CD4-positive, alpha-beta memory T cell (primary cell): ENCODE measurements at places on chromosomes 2 and 18.

- no peak for DNase-seq
Observed at GRCh38 chr2:236787885-236788284, 218.3 kb downstream of the ACKR3 start.

GRCh38 chr2:231680992-231681852 lies 27.1 kb upstream of the PTMA start:
- DNase-seq = no peak

- DNase-seq = no peak
Observed at GRCh38 chr2:176111309-176111663, 4.2 kb downstream of the HOXD11 start.

- DNase-seq = no peak
Observed at GRCh38 chr2:215002500-215002899, 135.9 kb downstream of the ABCA12 start.

DNA sequence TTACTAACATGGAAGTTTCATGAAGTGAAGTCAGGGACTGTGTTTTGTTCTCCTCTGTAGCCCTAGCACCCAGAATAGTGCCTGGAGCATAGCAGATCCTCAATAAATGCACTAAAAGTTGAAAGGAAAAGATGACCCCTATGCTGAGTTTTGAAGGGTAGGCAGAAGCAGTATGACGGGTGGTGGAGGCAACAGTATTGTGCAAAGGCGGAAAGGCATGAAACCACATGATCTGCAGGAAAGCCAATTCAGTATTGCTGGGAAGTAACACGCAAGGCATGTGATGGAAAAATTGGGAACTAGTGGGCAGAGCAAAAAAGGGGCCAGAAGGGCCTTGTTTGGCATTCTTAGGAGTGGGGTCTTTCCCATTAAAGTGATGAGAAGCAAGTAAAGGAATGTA lies 23.1 kb downstream of the DTNB start:
- no peak for DNase-seq

DNA sequence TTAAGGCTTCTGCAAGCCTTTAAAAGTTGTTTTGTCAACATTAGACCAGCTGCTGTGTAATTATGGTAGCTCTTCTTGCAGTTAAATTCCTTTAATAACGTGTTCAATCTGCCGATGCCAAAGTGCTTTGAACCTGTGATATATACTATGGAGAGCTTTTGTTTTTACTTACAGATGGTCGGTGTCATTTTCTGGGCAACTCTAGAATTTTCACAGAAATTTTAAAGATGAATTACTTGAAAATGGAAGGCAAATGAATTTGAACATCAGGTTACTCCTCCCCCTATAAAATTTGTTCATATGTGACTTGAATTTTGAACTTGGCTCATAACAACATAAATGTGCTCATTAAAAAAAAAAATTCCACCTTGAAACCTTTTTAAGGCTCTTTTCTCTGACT lies 23.0 kb downstream of the LYPD6 start:
- no peak for DNase-seq

- DNase-seq = no peak
Observed at GRCh38 chr18:75141734-75142133, 67.2 kb downstream of the PTGR3 start.

DNA sequence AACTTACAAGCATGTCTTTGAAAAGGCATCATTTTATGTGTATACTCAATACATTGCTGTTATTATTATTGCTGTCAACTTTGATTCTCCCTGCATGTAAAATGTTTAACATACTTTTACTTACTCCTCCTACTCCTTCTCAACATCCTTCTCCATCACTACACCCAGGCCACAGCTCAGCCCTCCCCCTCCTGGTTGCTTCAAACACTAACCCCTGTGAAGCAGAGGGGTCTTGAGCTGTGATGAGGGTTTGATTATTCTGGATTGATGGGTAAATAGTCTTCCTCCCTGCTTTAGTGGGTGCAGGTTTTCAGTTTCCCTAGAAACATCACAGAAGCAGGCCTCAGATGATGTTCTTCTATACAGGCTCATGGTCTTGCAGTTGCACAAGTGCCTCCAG lies 221.0 kb downstream of the OSR1 start:
- DNase-seq = no peak

DNA sequence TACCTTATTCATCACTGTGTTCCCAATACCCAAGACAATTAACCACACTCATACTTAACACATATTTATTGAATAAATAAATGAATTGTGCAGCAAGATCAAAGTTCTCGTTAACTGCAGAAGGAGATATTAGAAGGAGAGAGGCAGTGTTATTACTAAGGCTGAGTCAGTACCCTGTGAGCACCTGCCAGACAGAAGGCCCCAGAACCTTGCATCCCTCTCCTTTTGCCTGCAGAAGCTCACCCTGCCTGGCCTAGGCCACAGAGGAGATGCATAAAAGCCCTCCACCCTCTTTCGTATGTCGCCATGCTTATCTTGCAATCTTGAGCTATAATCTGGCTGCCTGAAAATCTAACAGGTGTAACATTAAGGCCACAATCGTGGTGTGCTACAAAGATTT lies 20.5 kb upstream of the RNF149 start:
- peak; percentile 37 for DNase-seq

DNA sequence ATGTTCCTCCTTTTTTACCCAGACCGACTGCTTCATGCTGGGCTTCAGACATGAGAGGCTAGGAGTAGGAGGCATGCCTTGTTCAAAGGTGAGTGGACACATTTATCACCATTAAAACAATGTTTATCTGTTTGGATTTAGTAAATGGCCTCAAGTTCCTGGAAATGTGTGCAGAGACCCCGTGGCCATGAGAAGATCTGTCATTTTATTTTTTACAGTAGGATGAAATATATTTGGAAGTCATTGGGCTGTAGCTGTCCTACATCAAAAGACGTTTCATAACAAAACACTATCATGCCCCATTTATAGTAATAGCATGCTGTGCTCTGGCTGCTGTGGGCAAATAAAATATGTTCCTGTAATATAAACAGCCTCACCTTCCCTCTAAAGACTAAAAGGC lies 403.9 kb upstream of the TNP1 start:
- no peak for DNase-seq
